ENCODE measurements at places on chromosomes 1 and 21. TPM values are rescaled to one million over a fixed set of nuclear protein-coding genes. Genes with fewer than 3 reads are reported as not detected.

RNF186 gene
- total RNA-seq = not detected

RGS8 gene
- 160 TPM for total RNA-seq

GSTM5 gene
- total RNA-seq = 16.9 TPM

NR1I3 gene
- not detected for total RNA-seq

FAM78B gene
- total RNA-seq = 8.9 TPM

NBPF4 gene
- total RNA-seq = not detected
